ENCODE measurements at places on chromosomes 12 and 14. TPM values are rescaled to one million over a fixed set of nuclear protein-coding genes. Genes with fewer than 3 reads are reported as not detected.
A peak's percentile ranks its signal among the peaks of the same experiment; 100 is the strongest.

DNA sequence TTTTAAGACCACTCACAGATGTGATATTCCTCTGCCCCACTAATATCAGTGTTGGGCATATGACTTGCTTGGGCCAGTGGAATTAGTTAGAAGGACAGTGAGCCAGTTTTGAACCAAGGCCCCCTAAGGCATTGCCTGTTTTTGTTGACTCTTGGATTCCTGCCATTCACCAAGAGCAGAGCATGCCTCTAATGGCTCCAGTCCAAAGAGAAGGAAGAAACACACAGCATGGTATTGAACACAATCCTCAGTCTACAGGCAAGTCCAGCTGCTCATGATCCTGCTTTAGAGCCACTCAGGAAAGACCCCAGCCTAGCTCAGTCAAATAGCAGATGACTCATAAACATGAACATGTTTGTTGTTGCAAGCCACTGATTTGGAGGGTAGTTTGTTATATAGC is 1201.5 kb downstream of the BCL11B start:
- H3K36me3 ChIP-seq = no peaks in the 10 kb centered on the region
- H3K4me3 ChIP-seq = no peak overlapping the region
- H3K27ac ChIP-seq = no peak overlapping the region
- H3K4me1 ChIP-seq = peaks cover 12% of the 10 kb centered on the region
- DNase-seq = no peak
- H3K27me3 ChIP-seq = no peaks in the 10 kb centered on the region

DNA sequence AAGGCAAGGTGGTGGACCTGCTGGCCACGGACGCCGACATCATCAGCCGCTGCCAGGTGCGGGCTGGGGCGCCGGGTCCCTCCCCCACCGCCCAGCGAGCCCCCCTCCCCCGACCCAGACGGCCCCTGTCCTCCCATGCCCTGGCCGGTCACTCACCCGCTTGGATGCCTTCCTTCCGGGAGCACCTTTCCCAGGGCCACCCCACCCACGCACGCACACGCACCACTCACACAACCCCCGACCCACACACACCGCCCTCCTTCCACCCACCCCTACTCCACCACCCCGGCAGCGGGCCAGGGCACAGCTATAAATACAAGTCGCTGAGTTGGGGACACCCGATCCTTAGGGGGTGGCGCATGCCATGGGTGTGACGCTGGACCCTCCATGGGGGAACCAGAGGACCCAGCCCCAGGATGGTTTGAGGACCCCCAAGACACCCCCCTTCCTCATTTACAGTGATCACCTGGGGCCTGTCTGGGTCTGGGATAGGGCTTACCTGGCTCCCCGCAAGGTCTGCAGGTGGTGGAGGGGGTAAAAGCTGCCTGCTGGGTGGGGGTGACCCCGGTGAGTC is 465 bp downstream of the ADSS1 start:
- peak overlapping the region; percentile 86 for H3K4me3 ChIP-seq
- no peak for DNase-seq
- H3K27ac ChIP-seq = no peak overlapping the region
- no peaks in the 10 kb centered on the region for H3K36me3 ChIP-seq
- no peaks in the 10 kb centered on the region for H3K27me3 ChIP-seq

Gene ANKRD9
- 10.8 TPM for total RNA-seq

DNA sequence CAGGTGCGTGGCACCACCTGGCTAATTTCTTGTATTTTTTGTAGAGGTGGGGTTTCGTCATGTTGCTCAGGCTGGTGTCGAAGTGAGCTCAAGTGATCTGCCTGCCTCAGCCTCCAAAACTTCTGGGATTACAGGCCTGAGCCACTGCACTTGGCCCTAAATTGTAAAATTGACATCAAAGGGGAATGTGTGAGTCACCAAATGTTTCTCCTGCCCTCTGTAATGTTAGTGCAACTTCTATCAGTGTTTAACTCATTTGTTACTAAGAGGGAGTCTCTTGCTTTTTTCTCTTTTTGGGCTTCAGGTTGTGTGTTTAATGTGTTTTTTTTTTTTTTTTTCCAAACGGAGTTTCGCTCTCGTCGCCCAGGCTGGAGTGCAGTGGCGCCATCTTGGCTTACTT is 2.3 kb downstream of the TULP3 start:
- no peak for DNase-seq
- H3K4me3 ChIP-seq = no peak overlapping the region
- no peaks in the 10 kb centered on the region for H3K36me3 ChIP-seq
- H3K27me3 ChIP-seq = no peaks in the 10 kb centered on the region
- peaks cover 13% of the 10 kb centered on the region for H3K4me1 ChIP-seq

- no peaks in the 10 kb centered on the region for H3K36me3 ChIP-seq
- H3K27ac ChIP-seq = no peak overlapping the region
- no peak overlapping the region for H3K4me3 ChIP-seq
- no peaks in the 10 kb centered on the region for H3K27me3 ChIP-seq
Measured at GRCh38 chr12:94767956-94768355, 117.6 kb upstream of the TMCC3 start.

DNA sequence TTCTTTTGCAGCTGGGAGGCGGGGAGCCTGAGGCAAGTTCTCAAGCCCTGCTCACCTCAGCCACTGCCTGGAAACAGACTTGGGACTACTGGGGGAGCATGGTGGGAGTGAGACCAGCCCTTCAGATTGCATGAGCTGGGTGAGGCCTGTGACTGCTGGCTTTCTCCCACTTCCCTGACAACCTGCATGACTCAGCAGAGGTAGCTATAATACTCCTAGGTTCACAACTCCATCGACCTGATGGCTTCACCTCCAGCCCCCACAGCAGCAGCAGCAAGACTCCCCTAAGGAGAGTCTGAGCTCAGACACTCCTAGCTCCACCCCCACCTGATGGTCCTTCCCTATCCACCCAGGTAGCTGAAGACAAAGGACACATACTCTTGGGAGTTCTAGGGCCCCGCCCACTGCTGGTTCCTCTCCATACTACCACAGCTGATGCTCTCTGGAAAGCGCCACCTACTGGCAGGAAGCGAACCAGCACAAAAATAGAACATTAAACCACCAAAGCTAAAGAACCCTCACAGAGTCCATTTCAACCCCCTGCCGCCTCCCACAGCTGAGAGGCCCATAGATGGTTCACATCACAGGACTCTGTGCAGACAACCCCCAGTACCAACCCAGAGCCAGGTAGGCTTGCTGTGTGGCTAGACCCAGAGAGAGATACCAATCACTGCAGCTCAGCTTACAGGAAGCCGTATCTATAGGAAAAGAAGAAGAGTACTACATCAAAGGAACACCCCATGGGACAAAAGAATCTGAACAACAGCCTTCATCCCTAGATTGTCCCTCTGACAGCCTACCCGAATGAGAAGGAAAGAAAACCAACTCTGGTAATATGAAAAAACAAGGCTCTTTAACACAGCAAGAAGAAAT is 68.7 kb downstream of the RPAP3 start:
- no peaks in the 10 kb centered on the region for H3K4me1 ChIP-seq
- no peak overlapping the region for H3K27ac ChIP-seq
- H3K27me3 ChIP-seq = no peaks in the 10 kb centered on the region
- DNase-seq = peak; percentile 33
- H3K36me3 ChIP-seq = no peaks in the 10 kb centered on the region
- H3K4me3 ChIP-seq = no peak overlapping the region

Data from neural progenitor cell (in vitro differentiated cells).